ENCODE measurements at places on chromosomes 6 and 20.

DNA sequence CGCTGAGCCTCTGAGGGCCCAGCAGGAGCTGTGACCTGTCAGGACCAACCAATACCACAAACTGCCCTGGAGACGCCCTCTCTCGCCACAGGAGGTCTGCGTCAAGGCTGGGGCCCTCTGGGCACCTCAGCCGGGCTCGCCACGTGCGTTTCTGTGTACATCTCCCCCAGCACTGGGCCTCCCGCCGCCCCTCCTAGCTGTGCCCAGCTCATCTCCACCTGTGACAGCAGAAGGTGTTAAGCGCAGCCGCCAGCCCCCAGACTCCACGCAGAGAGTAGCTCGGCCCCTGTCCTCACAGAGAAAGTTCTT lies 91.4 kb downstream of the TAF4 start:
- DNase-seq, result peak; percentile 20

DNA sequence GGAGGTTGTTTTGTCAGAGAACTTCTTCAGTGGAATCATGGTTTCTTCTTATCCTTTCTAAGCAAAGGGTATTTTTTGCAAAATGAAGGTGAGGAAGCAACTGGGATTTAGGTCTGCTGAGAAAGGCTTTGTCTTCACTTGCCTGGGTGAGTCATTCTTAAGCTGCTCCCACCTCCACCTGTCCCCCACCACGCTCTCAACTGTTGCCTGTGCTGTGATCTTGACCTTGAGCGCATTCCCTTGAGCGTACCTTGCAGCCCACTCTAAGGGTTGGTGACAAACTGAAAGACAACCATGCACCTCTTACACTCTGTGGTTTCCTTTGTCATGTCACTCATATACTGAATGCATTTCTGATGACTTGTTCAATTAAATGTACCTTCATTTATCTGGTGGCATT lies 641.1 kb downstream of the RNF144B start:
- DNase-seq, result no peak

- no peak for DNase-seq
Observed at GRCh38 chr6:85641897-85642773, 551 bp downstream of the SYNCRIP start.

GRCh38 chr6:163820745-163821458 lies 406.4 kb downstream of the QKI start:
- DNase-seq, result no peak

Data from NCI-H1417 treated with DMSO at 0.1 percent for 48 hours (cell line).